ENCODE measurements at places on chromosomes 7 and 10. TPM values are rescaled to one million over a fixed set of nuclear protein-coding genes. Genes with fewer than 3 reads are reported as not detected.
A peak's percentile ranks its signal among the peaks of the same experiment; 100 is the strongest.

The PTPRZ1 gene
- total RNA-seq: 202 TPM

The LRRC18 gene
- total RNA-seq: not detected

The MACROH2A2 gene
- 149 TPM for total RNA-seq

The ITPRID1 gene
- not detected for total RNA-seq

The SAMD9 gene
- 0.21 TPM for total RNA-seq

The UCMA gene
- not detected for total RNA-seq

The ZP3 gene
- not detected for total RNA-seq

The ADK gene
- 35.6 TPM for total RNA-seq

The ASB10 gene
- total RNA-seq: not detected

The MTURN gene
- 6.6 TPM for total RNA-seq

The PFKP gene
- total RNA-seq: 18.9 TPM

The CAMK2B gene
- 2.4 TPM for total RNA-seq

The FAS gene
- total RNA-seq: 2.3 TPM

The ELN gene
- total RNA-seq: 0.41 TPM

The PTPRE gene
- total RNA-seq: 2.3 TPM

GRCh38 chr10:71726580-71727104 is 7.1 kb upstream of the C10orf105 start:
- DNase-seq: no peak
- H3K4me3 ChIP-seq: no peak overlapping the region
- H3K27me3 ChIP-seq: peaks cover 2% of the 10 kb centered on the region
- peaks cover 7% of the 10 kb centered on the region for H3K4me1 ChIP-seq

DNA sequence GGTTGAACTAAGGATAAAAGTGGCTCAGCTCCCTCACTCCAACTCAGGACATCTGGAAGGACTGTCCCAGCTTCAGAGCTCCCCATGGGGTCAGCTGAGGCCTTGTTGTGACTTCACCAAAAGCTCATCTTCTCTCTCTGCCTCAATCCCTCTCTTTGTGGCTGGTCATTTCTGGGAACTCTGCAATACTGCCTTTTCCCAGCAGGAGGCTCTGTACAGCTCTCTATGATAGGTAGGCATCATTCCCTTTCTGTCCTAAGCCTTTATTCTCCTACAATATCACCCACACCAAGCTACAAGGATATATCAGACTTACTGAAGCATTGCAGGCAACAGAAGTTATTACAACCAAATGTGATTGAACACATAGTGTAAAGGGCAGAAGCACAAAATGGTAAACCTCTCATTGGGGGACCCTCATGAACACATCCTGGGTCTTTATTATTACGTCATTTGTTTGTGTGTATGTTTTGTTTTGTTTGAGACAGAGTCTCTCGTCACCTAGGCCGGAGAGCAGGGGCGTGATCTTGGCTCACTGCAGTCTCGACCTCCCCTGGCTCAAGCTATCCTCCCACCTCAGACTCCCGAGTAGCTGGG is 36.7 kb upstream of the PRPS1L1 start:
- H3K36me3 ChIP-seq: no peaks in the 10 kb centered on the region
- H3K27me3 ChIP-seq: no peaks in the 10 kb centered on the region
- no peak overlapping the region for H3K4me3 ChIP-seq
- no peaks in the 10 kb centered on the region for H3K4me1 ChIP-seq
- no peak overlapping the region for H3K27ac ChIP-seq

GRCh38 chr10:97690133-97690532 is 3.1 kb upstream of the AVPI1 start:
- DNase-seq: no peak
- H3K4me1 ChIP-seq: peaks cover 14% of the 10 kb centered on the region
- H3K27me3 ChIP-seq: no peaks in the 10 kb centered on the region
- H3K36me3 ChIP-seq: no peaks in the 10 kb centered on the region
- no peak overlapping the region for H3K27ac ChIP-seq
- H3K4me3 ChIP-seq: no peak overlapping the region

- peaks cover 6% of the 10 kb centered on the region for H3K4me1 ChIP-seq
- no peak overlapping the region for H3K27ac ChIP-seq
- DNase-seq: no peak
Observed at GRCh38 chr10:8596929-8597472, 542.5 kb downstream of the GATA3 start.

DNA sequence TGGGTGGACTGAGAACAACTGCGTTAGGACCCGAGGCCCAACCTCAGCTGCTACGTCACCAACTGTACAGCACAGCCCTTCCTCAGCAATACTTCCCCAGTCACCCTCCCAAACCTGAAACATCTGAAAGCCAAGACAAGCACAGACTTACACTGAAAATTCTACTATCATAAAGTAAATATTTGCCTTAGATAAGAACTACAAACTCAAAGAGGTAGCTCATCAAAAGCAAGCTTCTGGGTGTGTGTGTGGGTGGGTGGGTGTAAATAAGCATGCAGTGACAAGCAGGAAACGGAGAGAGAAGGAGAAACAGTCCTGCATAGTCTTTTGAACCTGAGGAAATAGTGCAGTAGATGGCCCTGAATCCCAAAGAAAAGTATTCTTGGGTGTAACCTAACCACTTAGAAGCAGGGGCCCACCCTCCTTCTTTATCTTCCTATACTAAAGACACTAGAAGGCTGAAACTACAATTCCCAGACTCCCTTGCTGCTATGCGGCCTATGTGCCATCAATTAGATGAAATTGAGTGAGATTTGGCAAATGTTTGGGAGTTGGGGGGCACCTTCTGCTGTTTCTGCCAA is 18.7 kb downstream of the SLC25A13 start:
- no peak overlapping the region for H3K4me3 ChIP-seq
- peak overlapping the region; percentile 67 for H3K27ac ChIP-seq
- peaks cover 2% of the 10 kb centered on the region for H3K4me1 ChIP-seq
- no peaks in the 10 kb centered on the region for H3K27me3 ChIP-seq
- H3K36me3 ChIP-seq: peaks cover 20% of the 10 kb centered on the region

DNA sequence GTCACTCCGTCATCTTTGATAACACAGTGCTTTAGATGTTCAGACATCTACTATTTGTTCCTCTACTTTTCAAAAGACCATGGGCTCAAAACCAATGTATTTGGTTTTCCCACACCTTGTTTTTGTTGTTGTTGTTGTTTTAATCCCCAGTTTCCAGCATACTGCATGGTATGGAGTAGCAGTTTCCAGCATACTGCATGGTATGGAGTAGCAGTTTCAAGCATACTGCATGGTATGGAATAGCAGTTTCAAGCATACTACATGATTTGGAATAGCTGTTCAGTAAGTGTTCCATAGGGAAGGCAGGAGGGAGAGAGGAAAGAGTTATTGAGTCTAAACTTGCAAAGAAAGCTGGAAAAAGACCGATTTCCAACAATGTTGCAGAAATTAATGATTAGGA is 314.3 kb upstream of the PRKCQ start:
- no peaks in the 10 kb centered on the region for H3K36me3 ChIP-seq
- no peak overlapping the region for H3K4me3 ChIP-seq
- no peak overlapping the region for H3K27ac ChIP-seq
- H3K27me3 ChIP-seq: no peaks in the 10 kb centered on the region
- H3K4me1 ChIP-seq: peaks cover 6% of the 10 kb centered on the region

DNA sequence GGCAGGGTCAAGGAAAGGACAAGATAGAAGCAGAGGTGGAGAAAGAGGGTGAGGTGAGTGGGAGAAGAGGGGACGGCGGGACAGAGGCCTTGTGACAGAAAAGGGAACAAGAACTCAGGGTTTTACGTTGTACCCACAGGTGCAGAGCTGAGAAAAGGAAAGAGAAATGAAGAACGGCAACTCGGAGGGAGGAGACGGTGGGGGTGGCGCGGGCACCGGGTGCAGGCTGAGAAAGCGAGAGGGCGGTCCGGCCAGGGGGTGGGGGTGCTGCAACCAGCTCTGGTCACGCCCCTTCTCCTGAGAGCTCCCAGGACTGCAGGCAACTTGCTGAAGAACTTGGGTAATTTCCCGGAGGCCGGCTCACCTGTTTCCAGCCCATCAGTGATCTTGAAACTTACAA is 65.3 kb downstream of the CARD11 start:
- no peak for DNase-seq
- H3K36me3 ChIP-seq: no peaks in the 10 kb centered on the region
- no peak overlapping the region for H3K4me3 ChIP-seq
- peak overlapping the region; percentile 69 for H3K27ac ChIP-seq
- H3K27me3 ChIP-seq: no peaks in the 10 kb centered on the region

- H3K36me3 ChIP-seq: no peaks in the 10 kb centered on the region
- H3K4me3 ChIP-seq: no peak overlapping the region
- H3K27ac ChIP-seq: no peak overlapping the region
- peaks cover 8% of the 10 kb centered on the region for H3K4me1 ChIP-seq
- DNase-seq: no peak
Observed at GRCh38 chr7:155219154-155219531, 78.5 kb upstream of the INSIG1 start.

- peaks cover 22% of the 10 kb centered on the region for H3K27me3 ChIP-seq
- H3K27ac ChIP-seq: no peak overlapping the region
- H3K36me3 ChIP-seq: no peaks in the 10 kb centered on the region
- no peak overlapping the region for H3K4me3 ChIP-seq
- DNase-seq: peak; percentile 82
- peaks cover 5% of the 10 kb centered on the region for H3K4me1 ChIP-seq
Observed at GRCh38 chr7:135281363-135281949, 47.8 kb downstream of the STRA8 start.

DNA sequence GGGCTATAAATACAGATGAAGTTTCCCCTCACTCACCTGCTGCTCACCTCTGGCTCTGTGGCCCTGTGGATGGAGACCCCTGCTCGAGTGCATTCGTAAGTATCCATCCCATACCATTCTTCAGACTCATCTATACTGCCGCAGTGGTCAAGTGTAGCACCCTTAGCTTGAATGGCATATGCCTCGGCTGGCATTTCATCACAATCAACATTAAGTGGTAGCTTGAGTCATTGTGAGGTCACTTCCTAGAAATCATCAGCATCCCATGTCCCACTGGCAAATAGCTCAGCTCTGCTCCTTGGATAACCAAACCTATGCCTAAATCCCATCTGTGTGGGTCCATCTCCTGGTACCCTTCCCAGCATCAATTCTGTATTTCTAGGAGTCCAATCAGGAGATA is 38.2 kb downstream of the MDH2 start:
- no peak overlapping the region for H3K4me3 ChIP-seq
- H3K4me1 ChIP-seq: no peaks in the 10 kb centered on the region
- H3K27me3 ChIP-seq: peaks cover 14% of the 10 kb centered on the region
- no peak overlapping the region for H3K27ac ChIP-seq
- DNase-seq: no peak

DNA sequence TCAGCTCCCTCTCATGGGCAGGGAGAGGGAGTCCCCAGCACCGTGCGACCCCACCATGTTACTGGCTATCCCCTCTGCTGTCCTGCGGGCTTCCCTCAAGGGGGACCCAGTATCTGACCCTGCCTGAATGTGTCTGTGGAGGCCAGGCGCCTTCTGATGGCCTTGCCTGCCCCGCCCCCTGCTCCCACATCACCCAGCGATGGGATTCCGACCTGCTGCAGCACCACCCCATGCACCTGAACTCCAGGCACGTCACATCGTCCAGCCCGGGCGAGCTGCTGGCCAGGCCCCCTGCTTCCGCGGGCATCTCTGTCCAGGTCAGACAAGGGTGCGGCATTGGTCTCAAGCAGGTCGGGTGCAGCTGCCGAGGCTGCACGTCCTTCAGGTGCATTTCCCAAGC is 19.0 kb downstream of the LRRC27 start:
- H3K27ac ChIP-seq: no peak overlapping the region
- H3K36me3 ChIP-seq: no peaks in the 10 kb centered on the region
- H3K4me1 ChIP-seq: no peaks in the 10 kb centered on the region
- DNase-seq: no peak
- no peak overlapping the region for H3K4me3 ChIP-seq

DNA sequence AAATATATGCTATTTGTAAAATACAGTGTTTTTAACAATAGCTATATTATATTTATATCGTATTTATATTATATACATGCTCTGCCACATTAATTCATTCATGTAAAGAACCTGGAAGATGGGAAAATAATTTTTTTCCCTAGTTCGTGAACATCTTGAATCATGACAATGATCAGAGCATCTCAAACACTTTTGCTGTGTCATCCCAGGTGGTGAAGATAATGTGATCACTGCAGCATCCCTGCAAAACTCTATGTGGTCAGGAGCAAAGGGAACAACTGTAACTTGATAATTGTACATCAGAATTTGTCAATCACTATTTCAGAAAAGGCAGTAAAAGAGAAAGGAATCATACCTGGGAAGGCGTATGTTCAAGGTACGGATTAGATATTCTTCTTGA is 39.3 kb downstream of the RAPGEF5 start:
- no peak overlapping the region for H3K27ac ChIP-seq
- H3K36me3 ChIP-seq: no peaks in the 10 kb centered on the region
- DNase-seq: no peak
- H3K27me3 ChIP-seq: no peaks in the 10 kb centered on the region
- no peak overlapping the region for H3K4me3 ChIP-seq

GRCh38 chr10:34780818-34781380 is 34.2 kb downstream of the PARD3 start:
- no peaks in the 10 kb centered on the region for H3K36me3 ChIP-seq
- peak; percentile 6 for DNase-seq
- H3K4me3 ChIP-seq: peak overlapping the region; percentile 74
- no peaks in the 10 kb centered on the region for H3K27me3 ChIP-seq
- H3K4me1 ChIP-seq: peaks cover 53% of the 10 kb centered on the region
- peak overlapping the region; percentile 69 for H3K27ac ChIP-seq

- H3K4me3 ChIP-seq: no peak overlapping the region
- no peak for DNase-seq
- no peak overlapping the region for H3K27ac ChIP-seq
- no peaks in the 10 kb centered on the region for H3K36me3 ChIP-seq
- H3K27me3 ChIP-seq: no peaks in the 10 kb centered on the region
Observed at GRCh38 chr7:85890244-85890811, 703.5 kb upstream of the SEMA3D start.

- H3K4me3 ChIP-seq: no peak overlapping the region
- DNase-seq: no peak
- H3K4me1 ChIP-seq: peaks cover 16% of the 10 kb centered on the region
- H3K27me3 ChIP-seq: peaks cover 5% of the 10 kb centered on the region
Observed at GRCh38 chr10:15464381-15464780, 93.3 kb upstream of the FAM171A1 start.

DNA sequence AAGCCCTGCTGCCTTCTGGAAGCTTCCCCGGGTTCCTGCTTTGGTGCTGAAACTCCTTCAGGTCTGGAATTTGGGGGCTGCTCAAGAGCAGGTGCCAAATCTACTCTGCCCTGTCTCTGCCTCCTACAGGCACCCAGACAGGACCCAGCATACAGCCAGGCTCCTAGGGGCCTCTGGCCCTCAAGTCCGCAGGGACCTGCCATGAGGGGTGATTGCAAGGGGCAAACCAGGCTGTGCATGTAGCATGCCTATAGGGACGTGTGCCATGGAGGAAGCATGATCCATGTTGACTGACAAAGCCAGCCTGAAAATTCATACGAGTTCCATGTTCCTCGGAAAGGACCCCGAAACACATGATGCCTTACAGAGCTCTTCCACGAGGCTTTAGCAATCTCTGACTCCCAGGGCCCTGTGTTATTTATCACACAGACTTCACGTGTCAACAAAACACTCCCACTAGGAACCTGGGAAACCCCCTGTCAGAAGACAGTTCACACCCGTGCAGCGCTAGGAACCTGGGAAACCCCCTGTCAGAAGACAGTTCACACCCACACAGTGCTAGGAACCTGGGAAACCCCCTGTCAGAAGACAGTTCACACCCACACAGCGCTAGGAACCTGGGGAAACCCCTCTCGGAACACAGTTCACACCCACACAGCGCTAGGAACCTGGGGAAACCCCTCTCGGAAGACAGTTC is 75.3 kb upstream of the DNAAF5 start:
- DNase-seq: no peak
- no peak overlapping the region for H3K4me3 ChIP-seq
- H3K36me3 ChIP-seq: no peaks in the 10 kb centered on the region
- H3K4me1 ChIP-seq: no peaks in the 10 kb centered on the region
- no peak overlapping the region for H3K27ac ChIP-seq

- H3K4me1 ChIP-seq: peaks cover 36% of the 10 kb centered on the region
- no peak overlapping the region for H3K4me3 ChIP-seq
- no peaks in the 10 kb centered on the region for H3K27me3 ChIP-seq
- H3K36me3 ChIP-seq: no peaks in the 10 kb centered on the region
Observed at GRCh38 chr7:70132852-70133690, 534.8 kb downstream of the AUTS2 start.

All from neural crest cell (in vitro differentiated cells).